ENCODE measurements at places on chromosomes 7 and 10.

- no peak for DNase-seq
Measured at GRCh38 chr10:43688348-43688892, 39.7 kb upstream of the ZNF32 start.

GRCh38 chr10:35940141-35941041, 298.3 kb upstream of the FZD8 start:
- peak; percentile 69 for DNase-seq

DNA sequence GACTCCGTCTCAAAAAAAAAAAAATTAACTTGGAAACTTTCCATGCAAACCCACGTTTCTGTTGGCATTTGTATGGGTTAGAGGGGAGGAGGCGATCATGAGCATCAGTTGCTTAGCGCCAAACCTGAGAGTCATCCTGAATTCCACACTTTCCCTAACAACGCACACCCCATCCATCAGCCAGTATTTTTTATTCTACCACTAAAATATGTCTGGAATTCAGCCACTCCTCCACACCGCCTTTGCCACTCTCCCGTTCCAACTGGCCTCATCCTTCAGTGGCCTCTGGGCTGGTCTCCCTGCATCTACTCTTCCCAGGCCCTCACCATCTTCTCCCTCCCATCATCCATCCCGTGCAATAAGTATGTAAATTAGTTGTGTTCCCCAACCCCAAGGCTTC, 4.7 kb upstream of the LMBR1 start:
- DNase-seq, result no peak

DNA sequence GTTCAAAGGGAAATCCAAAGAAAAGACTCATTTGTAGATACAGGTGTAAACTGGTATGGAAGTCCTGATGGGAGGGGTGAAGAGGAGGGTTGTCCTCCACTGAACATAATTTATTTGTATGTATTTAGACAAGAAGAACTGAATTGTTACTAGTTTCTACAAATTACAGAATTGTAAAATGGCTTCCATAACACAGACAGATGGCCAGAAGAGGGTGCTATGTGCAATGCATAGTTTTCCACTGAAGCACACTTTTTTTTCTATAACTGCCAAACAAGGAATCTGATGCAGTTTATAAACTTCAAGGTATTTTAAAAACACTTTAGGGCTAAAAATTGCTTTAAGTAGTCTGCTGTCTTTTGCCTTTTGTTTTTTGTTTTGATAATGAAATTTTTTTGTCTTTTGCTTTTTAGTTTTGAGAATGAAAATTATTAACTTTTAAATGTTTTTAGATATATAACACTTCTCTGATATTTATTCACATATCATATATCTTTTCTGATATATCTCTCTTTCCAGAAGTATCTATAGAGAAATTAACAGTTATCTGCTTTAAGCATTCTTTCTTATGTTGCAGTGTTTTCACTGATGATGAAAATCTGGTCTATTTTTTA, 58.5 kb downstream of the PHYHIPL start:
- DNase-seq, result no peak

DNA sequence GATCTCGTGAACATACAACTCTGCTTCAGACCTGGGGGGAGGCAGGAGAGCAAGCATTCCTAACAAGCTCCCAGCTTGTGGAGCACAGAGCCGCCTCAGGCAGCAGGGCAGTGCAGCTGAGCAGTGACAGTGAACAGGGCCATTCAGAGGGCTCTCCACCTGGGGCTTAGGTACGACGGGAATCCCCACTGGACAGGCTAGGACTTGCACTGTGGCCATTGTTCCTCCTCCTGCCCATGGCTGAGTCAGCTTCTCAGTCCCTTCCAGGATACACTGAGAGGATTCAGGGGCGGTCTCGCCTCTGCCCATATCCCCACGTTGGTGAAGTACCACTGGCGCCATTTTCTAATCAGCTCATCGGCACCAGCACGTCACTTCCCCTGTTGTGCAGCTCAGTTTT, 71.1 kb downstream of the FIGNL1 start:
- DNase-seq, result no peak

DNA sequence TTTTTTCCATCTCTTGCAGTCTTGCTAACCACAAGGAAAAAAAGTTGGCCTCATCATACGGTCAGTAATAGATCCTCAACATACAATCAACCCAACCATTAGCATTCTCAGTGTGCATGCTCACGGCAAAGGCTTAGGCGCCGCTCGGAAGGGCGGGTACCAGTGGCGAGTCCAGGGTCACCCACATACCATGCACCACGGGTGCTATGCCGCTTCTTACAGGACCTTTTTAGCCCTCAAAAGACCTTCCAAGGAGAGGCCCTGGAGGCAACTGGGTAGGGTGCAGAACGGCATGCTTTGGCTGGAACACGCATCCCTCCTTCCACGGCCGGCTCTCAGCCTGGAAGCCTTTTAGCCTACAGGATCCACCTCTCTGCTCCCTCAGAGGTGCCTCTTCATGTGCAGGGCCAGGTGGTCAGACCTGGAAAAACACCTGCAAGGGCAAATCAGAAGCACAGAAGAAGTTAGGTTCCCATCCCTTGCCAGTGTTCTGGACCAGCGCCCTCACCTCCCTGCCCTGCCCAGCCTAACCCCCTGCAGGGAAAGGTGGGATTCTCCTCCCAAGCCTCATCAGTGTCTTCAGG, 5.8 kb downstream of the KLF6 start:
- no peak for DNase-seq

DNA sequence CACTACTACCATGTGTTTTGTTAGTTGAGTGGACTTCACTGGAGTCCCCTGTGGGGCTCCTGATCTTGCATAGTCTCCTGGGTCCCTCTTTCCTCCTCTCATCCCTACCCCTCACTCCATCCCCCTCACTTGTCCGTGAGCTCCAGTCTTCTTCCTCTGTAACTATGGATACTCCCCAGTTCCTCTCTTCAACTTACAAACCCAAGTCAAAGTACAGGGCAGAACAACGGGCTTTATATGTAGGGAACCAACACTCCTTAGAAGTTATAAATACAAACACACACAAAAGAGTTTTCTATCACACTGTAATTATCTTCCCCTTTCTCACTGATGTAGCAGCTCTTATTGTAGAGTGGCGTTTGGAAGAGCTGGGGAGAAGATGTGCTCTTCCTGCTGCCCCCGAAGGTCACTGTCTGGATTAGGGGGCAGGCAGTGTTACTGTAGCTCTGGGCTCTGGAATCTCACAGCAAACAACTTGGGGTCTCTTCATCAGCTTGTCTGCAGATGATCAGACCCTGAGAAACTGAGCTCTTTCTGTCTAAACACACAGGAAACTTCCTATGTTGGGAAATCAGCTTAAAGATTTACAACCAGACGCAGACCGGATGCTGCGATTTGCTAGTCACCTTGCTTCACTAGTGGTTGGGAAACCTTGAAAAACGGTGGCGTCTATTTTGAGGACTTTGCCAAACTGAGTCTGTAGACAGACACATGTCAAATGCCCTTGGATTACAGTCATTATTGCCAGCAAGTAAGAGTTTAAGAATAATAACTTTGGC, 13.6 kb downstream of the SNX10 start:
- no peak for DNase-seq

DNA sequence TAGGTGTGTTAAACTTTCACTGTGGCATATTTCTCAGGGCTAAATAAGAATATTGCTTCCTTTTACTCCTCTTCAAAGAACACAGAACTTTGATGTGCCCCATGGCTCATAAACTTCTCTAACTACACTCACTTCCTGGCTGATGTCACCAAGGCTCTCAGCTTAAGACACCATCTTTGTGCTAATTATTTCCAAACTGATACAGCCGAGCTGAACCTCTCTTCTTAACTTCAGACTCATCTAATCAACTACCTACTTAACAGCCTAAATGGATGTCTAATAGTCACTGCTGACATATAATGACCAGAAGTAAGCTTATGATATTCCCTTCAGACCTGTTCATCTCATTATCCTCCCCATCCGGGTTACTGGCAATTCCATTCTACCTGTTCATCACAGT, 3.6 kb downstream of the C10orf67 start:
- no peak for DNase-seq

- no peak for DNase-seq
Measured at GRCh38 chr10:98391065-98391464, 23.9 kb downstream of the PYROXD2 start.

DNA sequence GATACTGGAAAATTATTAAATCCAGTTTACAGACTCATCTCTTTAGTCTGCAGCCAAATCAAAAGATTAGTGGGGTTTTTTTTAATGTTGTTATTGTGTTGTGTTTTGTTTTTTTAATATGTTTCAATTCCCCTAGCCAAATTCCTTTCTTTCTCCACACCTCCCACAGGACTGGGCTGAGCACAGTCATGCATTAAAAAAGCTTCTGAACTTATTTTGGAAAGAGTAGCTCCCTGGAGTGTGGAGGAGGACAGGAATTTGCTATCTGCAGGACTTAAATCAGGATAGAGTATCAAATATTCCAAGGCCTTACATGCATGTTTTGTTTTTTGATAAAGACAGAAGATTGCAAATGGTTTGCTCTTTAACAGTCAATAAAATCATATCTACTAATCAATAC, 90.7 kb downstream of the GNAI1 start:
- DNase-seq, result no peak

GRCh38 chr7:50608196-50608906, 43.1 kb upstream of the DDC start:
- no peak for DNase-seq

DNA sequence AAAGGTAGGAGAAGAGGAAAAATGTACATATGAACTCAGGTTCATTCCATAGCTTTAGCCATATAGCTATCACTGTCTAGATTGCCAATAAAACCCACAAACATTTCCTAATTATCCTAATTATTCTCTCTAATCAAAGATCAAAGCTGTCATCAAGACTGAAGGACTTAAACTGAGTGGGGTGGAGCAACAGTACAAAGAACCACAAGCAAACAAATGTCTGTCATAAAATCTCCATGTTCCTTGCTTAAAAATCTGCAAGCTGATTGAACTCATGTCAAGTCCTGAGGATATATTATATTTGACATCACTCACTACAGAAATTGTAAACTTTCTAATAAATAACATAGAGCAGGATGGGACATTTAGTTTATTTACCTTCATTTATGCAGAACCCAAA, 315.9 kb downstream of the SNX13 start:
- DNase-seq, result no peak
